ENCODE measurements at places on chromosomes 1 and 21.

GRCh38 chr1:170309389-170310013, 163.7 kb downstream of the NTMT2 start:
- DNase-seq, result no peak

DNA sequence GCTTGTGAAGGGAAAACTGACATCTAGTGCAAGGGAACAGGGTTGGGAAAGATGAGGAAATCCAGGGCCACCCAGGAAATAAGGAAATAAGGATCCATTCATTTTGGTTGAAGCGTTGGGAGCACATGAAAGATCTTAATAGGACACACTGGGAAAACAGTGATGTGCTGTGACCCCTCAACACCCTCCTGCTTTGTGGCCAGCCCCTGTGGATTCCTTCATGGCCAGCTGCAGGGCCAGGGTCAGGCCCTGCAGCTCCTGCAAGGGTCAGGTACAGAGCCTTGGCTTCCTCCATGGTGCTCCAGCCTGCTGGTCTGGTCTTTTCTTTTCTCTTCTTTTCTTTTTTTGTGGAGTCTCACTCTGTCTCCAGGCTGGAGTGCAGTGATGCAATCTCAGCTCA, 18.8 kb upstream of the PIGM start:
- no peak for DNase-seq

DNA sequence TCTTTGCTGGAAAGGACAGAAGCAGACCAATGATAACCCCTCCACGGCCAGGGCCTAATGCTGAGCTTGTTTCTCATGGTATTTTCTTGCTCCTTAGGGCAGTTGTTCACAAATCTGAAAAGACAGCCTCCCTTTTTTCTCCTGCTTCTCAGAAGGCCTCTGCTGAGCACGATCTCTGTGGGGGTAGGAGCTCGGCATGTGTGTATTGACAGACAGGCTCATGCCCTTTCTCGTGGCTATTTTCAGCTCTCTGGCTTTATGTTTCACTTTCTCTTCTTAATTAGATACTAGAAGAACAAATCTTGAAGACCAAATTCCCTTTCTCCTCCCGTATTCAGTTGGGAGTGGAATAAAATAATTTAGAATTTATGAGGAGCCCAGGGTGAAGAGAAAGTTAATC, 768 bp upstream of the RIIAD1 start:
- DNase-seq, result peak; percentile 87

DNA sequence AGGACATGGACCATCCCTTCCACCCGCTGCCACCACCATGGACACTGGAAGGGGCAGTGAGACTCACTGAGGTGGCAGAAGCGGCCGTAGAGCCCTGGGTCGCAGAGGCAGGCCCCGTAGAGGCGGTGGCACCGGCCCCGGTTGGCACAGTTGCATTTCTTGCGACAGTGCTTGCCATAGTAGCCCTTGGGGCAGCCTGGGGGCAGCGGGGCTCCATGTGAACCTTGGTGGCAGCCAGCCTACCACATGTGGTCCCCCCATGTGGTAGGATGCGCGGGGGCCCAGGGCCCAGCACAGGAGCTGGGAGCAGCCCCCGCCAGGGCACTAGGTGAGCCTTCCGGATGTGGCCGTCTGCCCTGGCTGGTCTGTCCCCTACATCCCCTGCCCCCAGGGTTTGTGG, 51.6 kb downstream of the ARHGEF16 start:
- DNase-seq, result no peak

DNA sequence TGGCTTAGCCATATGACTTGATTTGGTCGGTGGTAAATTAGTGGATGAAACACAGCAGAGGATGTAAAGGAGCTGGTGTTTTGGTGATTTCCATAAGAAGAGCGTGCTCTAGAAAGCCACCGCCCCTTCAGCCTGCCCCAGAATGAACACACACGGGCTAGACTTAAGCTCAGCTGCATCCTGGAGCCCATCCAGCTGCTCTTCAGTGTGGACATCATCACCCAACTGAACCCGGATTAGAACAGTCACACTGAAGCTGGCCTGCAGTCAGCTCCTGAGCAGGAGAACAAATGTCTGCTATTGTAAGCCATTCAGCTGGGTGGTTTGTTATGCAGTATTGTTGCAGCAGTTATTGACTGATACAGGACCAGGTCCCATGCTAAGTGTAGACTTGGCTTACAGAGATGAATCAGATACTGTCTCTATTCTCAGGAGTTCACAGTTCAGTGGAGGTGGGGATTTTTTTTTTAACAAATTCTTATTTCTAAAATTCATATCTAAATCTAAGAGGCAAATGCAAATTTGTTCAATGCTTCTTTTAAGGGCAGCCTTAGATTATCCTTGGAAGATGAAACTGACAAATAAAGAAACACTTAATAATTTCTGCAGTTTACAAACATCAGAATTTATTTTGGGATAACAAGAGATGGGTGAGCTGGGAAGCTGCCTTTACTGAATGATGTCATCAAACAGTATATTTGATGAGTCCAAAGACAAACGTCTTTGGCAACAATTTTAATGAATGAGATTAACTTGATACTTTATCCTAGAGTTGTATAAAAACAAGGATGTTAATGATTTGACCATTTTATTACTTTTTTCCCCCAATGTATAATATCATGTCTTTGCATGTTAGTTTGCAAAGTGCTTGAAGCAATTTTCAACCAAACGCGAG, 251.2 kb downstream of the TRABD2B start:
- DNase-seq, result no peak
